ENCODE measurements at places on chromosomes 1 and 21.

DNA sequence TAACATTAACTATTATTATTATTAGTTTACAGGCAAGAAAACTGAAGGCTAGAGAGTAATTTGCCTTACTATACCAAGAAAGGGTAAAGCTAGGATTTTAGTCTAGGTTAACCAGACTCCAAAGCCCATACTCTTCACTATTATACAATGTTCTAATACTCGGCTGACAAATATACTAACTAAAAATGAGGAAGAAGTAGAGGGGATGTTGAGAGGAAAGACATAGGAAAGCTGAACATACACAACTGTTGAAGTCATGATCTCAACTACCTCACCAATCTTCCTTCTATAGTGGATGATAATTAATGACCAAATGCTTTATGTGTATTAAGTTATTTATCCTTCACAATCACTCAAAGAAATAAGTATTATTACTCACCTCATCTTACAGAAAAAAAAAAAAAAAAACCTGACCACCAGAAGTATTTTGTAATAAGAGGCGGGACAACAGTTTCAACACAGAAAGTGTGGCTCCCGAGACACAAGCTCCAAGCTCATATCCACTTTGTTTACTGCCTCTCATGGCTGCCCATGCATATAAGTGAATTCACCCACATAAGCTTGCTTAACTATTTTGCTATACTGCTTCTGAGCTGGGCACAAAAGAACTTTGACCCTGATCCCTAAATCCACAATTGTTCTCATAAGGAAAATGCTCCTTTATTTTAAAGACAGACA is 78.0 kb downstream of the USP1 start:
- DNase-seq: no peak

DNA sequence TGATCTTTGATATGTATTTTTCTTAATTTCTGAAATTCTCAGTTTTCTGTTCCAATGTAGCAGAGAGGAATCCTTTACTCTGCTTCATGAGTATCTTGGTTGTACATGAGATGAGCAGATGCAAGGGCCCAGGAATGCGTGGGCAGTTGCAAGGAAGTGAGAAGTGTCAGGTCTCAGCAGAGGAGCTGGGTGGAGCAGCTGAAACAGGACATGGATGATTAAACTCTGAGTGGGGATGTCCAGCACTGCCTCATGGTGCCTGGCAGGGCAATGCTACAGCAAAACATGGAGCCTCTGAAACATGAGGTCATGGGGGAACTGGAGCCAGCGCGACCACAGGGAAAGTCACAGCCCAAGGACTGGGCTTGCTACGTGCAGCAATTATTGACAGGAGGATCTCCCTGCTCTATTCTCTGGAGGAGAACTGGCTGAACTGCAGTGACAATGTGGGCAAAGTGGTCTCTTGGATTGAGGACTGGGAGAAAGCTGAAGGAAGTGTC is 48.4 kb downstream of the COLGALT2 start:
- DNase-seq: peak; percentile 36

DNA sequence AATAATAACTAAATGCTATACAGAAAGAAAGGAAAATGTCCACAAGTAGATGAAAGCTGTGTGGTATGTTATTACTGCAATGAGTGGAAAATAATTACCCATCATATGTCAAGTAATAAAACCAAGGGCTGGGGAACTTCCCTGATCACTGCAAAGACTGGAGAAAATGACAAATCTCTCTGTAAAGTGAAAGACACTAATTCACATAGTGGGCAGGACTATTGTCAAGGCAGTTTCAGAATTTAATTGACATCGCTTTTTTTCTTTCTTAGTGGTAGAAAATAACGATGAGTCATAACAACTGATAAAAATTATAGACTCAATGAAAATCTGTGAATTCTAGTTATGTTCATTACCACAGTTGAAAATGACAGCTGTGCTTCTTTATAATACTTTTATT is 153.7 kb upstream of the ST6GALNAC5 start:
- no peak for DNase-seq

DNA sequence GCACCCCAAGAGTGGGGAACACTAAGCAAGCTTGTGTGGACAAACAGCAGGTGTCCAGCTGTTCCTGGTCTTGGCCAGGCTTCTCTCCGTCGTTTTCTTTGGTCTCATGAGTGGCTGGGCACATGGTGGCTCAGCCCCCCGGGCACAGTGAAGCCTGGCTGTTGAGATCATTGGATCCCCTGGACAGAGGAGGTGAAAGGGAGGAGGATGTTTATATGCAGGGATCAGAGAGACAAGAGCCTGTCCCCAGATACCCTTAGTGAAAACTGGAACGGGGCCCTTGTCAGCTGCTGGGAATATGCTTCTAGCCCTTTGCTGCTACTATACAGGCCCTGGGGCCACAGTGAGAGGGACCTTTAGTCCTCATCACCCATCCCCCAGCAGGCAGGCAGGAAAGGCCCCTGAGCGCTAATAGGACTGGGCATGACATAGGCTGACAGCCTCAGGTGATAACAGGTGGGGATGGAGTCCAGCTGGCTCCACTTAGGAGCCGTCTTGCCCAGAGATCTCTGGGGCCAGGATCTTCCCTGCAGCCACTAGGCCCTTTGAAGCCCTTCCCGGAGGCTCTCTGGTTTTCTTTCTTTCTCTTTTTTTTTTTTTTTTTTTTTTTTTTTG is 16.4 kb downstream of the EPHA8 start:
- DNase-seq: no peak

DNA sequence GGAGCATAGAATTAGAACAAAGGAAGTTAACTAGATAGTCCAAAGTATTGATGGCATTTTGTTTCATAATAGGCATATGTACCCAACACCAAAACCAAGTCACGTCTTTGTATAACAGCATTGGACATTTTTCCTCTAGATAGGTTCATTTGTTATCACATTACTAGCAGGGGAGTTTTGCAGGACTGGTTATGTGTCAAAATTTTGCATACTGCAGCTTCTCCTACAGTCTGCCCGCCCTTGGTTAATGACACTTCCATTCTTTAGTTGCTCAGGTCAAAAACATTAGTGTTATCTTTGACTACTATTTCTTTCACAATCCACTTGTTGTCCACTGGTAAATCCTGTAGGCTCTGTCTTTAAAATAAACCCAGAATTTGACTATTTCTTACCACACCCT is 8.9 kb downstream of the CAPZA1 start:
- DNase-seq: no peak

DNA sequence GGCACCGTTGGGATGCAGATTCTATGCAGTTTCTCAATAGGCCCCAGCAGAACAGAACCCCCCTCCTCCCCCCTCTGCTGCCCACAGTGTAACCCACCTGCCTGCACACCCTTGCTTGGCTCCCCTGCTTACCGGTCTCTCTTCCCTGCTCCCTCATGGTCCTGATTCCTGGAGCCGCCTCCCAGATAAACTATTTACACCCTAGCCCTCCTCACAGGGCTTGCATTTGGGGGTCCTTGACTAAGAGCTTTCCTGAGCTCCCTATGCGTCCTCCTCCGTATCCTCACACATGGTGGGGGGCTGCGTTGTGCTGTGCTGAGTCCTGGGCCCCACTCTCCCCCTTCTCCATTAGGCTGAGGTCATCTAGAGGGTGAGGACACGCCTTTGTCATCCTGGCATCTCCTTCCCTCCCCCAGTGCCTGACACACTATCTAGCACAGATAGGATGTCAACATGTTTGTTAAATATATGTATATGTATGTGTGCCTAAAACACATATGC is 121.9 kb downstream of the GRIK3 start:
- no peak for DNase-seq

DNA sequence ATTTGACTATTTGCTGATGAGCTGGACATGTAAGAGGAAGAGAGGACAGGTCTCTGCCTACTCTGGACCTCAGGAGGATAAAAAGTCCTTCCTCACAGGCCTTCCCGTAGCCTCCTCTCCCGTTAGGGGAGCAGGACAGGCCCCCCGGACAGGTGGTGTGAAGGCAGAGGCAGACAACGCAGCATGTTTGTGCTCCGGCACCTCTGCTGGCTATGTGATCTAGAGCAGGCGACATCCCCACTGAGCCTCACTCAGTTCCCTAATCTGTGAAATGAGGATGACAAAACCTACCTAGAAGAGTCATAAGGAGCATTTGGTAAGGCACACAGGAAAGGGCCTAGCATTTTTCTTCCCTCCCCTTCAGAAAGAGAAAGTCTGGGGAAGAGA is 34.8 kb downstream of the KIAA1614 start:
- no peak for DNase-seq

DNA sequence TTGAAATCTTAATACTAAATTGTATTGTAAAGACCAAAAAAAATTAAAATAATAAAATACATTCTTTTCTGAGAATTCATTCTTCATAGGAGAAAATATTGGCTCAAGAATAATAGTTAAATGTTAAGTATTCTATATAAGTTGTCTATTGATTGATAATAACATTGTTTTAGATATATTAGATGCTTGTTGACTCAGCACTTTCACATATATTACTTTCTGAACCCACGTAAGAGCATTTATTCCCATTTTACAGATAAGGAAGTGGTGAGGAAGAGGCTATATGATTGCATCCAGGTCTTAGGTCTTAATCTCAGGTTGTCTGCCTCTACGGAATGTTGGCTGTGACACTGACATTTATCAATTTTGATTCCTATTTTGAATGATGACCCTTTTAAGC is 898.8 kb downstream of the TTLL7 start:
- DNase-seq: no peak

- no peak for DNase-seq
Measured at GRCh38 chr1:109299558-109300343, 7.1 kb downstream of the MYBPHL start.

DNA sequence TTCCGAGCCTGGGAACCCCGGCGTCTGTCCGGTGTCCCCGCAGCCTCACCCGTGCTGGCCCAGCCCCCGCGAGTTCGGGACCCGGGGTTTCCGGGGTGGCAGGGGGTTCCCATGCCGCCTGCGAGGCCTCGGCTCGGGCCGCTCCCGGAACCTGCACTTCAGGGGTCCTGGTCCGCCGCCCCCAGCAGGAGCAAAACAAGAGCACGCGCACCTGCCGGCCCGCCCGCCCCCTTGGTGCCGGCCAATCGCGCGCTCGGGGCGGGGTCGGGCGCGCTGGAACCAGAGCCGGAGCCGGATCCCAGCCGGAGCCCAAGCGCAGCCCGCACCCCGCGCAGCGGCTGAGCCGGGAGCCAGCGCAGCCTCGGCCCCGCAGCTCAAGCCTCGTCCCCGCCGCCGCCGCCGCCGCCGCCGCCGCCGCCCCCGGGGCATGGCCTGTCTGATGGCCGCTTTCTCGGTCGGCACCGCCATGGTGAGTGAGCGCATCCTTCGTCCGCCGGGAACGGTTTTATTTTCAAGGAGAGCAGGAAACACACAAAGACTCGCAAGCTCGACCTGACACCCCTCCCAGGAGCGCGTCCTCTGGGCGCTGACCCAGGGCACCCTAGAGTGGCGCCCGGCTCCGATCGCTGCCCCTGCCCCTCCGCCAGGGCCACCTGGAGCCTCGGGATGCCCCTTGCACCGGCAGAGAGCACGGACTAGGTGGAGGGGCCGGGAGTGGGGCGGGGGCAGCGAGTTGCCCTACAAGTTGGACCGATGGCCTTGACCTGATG is at the start of gene ABCG1:
Gene ABCG1 (plus strand): TSS at position 305 of the 770 bp plus-strand sequence. CDS start 123 bp downstream, at position 428.
- DNase-seq: no peak

GRCh38 chr1:15911927-15912326 is 64.0 kb downstream of the ZBTB17 start:
- no peak for DNase-seq

DNA sequence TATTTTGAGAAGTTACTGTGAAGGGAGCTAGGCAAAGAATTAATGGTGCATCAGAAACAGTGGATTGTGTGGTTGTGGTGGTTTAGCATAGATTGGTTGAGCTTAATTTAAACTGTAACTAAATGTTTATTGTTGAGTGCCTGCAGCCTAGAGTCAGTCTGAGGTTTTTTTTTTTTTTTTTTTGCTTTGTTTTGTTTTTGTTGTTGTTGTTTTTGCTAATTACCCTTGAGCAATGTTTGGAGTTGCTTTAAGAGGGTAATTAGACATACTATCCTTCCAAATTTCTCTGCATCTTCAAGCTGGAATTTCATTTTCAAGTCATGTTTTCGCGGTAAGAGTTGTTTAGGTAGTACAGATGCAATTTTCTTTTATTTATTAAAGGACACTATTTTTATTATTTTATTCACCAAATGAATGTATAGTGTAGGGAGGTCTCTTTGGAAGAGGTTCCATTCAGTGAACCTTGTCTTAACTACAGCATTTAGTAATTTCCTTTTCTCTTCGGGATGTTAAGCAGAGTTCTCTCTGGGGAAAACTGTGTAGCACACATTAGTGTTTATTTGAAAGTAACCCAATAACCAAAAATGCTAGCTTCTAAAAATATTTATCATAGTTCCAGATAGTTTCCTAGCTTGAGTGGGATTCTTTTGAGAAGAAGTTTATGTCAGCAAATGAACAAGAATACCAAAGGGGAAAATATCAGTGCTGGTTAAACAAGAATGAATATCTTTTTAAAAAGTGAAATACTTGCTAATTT is 82.3 kb downstream of the CLIC4 start:
- DNase-seq: no peak

GRCh38 chr1:162677607-162678371 is 45.5 kb downstream of the DDR2 start:
- DNase-seq: no peak

- no peak for DNase-seq
Measured at GRCh38 chr1:63738772-63739171, 35.0 kb upstream of the ROR1 start.

- no peak for DNase-seq
Measured at GRCh38 chr21:37119421-37120218, 46.6 kb downstream of the TTC3 start.

- DNase-seq: no peak
Measured at GRCh38 chr1:25917996-25918395, 11.8 kb upstream of the STMN1 start.

DNA sequence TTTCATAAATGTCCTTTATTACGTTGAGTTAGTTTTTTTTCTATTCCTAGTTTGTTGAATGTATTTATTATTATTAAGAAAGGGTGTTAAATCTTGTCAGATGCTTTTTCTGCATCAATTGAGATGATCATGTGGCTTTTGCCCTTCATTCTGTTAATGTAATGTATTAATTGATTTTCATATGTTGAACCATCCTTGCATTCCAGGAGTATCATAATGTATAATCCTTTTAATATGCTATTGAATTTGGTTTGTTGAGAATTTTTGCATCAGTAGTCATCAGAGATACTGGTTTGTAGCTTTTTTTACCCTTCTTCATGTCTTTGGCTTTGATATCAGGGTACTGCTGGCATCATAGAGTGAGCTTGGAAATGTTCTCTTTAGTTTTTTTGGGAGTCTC is 100.0 kb downstream of the POFUT2 start:
- DNase-seq: no peak

GRCh38 chr1:209586221-209586740 is 2.8 kb downstream of the CAMK1G start:
- DNase-seq: no peak
